ENCODE measurements at places on chromosomes 16 and 17. TPM values are rescaled to one million over a fixed set of nuclear protein-coding genes. Genes with fewer than 3 reads are reported as not detected.

Gene OR3A3
- not detected for total RNA-seq

Gene MYH8
- not detected for total RNA-seq

Gene CDH1
- total RNA-seq = not detected

Gene LPO
- not detected for total RNA-seq

Gene ARL17B
- 3.8 TPM for total RNA-seq

Gene MYCBPAP
- 0.13 TPM for total RNA-seq

Gene LRRC37A3
- total RNA-seq = 2.5 TPM

Gene GDPD1
- total RNA-seq = 1.1 TPM

Gene SSTR5
- total RNA-seq = 0.38 TPM

DNA sequence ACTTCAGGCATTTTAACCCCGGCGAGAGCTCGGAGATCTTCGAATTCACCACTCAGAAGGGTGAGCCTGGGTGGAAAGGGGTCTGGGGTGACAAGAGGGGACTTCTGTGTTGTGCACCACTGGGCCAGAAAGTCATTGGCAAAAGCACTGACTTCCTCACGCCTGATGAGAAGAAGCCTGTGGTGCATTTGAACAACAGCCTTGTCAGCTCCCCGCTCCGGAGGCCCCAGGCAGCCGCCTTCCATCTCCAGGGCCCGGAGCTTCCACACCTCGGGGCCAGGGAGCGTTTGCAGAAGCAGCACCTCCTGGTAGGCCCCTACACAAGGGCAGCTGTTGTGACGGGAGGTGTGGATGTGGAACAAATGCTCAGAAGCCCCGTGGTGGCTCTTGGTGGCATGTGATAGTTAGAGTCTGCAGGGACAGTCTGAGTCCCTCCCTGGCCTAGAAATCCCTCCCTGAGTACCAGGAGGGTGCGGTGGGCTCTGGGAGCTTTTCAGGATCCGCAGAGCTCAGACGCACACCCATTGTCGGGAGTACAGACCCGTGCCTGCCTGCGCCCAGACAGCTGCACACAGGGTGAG lies 9.7 kb downstream of the CACNG1 start:
- DNase-seq = no peak

DNA sequence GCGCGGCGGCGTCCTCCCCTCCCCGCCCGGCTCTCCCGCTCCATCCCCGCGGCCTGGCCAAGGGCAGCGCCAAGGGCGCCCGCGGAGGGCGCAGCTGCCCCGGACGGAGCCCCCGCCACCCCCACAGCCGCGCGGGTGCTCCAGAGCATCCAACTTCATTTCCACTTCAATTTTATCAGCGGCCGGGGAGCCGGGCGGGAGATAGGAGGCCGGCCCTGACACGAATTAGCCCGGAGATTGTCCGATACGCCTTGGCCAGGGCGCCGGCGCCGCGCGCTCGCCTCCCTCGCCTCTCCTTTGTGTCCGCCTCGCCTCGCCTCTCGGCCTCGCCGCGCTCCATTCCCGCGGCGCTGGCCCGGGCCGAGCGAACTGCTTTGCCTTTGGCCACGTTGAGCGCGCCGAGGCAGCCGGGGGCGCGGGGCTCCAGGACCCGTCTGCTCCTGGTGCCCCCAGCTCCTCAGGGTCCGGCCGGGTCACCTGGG lies 129.1 kb upstream of the LHX1 start:
- DNase-seq = peak; percentile 15

- no peak for DNase-seq
Measured at GRCh38 chr17:1143573-1143972, 36.2 kb downstream of the ABR start.

GRCh38 chr16:58462499-58462996 lies 37.4 kb upstream of the NDRG4 start:
- no peak for DNase-seq

DNA sequence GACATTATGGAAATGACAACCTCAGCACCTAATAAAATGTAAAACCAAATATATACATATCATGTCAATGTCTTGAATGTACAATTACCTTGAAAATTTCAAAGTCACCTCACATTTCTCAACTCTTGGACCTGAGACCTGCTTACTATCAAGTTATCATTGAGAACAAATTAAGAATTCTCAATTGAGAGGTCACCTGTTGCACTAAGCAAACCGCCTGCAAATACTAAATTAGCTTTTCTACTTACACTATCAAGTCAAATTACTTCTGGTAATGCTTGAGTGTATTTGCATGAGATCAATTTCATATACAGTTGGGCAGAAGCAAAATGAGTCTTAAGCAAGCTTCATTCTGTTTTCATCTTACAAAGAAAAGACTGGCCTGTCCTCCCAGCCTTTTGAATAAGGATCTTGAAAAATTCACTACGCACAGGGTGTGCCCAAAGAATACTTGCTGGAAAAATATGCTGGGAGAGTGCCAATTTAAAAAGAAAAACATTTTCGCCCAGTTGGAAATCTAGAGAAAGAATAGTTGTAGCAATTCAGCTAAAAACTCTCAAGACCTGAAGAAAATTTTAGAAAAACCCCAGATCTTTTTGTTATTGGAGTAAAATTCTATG lies 35.7 kb downstream of the KANSL1 start:
- DNase-seq = no peak

- no peak for DNase-seq
Measured at GRCh38 chr17:4631836-4632580, 9.5 kb downstream of the ALOX15 start.

- DNase-seq = peak; percentile 89
Measured at GRCh38 chr16:67277294-67277998, 1.9 kb upstream of the PLEKHG4 start.

- DNase-seq = no peak
Measured at GRCh38 chr17:79023886-79024771, at the start of gene C1QTNF1. C1QTNF1 (plus strand) TSS chr17:79024169; CDS start chr17:79043969, 19,800 bp downstream.

GRCh38 chr17:80930335-80931279 lies 61.0 kb upstream of the CHMP6 start:
- DNase-seq = peak; percentile 7

DNA sequence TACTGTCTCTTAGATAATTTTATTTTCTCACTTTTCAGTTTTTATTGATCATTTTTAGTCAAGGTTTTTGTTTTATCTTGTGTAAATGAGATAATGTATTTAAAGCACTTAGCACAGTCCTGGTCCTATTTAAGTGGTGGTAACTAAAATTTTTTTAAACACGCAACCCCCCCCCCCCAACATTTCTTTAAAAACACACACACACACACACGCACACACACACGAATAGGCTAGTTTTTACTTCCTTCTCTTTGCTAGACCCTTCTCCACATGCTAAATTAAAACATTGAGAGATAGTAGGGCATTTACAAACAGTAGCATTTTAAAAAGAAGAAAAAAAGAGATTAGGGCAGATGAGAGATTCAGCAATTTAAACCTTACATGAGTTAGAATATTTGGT lies 5.0 kb downstream of the NFATC3 start:
- no peak for DNase-seq

- no peak for DNase-seq
Measured at GRCh38 chr16:31439519-31439918, 3.1 kb downstream of the ZNF843 start.

GRCh38 chr16:89233678-89234490 lies 16.4 kb downstream of the ZNF778 start:
- no peak for DNase-seq

- DNase-seq = peak; percentile 31
Measured at GRCh38 chr17:36183001-36183971, 6.8 kb upstream of the TBC1D3B start.

DNA sequence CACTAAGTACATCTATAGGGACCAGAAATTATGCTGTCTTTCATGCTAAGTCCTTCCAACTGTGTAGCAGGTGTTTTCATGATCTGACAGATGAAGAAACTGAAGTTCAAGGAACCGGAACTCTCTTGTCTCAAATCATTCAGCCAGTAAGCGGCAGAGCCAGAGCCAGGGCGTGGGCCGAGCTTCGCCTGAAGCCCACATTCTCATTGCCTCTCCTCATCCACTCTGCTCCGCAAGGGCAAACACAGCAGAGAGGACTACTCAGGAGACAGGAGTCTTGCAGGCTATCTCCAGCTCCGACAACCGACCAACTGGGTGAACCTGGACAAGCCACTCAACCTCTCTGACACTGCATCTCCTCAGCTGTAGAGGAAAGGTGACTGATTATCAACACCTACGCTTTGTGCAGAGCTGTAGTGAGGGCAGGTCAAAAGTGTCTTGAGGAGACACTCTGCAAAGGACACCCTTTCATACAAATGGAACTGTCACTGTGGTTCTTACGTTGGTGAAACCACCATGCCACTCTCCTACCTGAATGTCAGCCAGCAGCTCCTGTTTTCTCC lies 72.9 kb downstream of the CYTH1 start:
- DNase-seq = no peak

- no peak for DNase-seq
Measured at GRCh38 chr17:69373069-69373468, 41.4 kb upstream of the MAP2K6 start.
